ENCODE measurements at places on chromosomes 5 and 9.

DNA sequence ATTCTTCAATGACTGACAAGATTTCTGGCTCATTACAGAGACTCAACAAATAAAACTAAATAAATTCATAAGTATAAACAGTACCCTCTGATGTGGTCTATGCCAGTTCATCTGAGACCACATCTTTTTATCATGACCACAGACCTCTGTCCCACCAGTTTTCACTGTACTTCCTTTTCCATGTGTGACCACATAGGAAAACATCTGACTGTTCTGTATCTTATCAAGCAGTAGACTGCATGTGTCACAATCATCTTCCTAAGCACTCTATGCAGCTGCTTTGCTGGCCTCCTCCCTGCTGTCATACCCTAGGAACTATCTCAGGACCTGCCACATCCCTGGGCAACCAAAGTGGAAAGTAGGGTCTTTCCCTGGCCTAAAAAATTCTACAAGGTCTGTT lies 205.0 kb upstream of the ZNF462 start:
- DNase-seq = no peak

DNA sequence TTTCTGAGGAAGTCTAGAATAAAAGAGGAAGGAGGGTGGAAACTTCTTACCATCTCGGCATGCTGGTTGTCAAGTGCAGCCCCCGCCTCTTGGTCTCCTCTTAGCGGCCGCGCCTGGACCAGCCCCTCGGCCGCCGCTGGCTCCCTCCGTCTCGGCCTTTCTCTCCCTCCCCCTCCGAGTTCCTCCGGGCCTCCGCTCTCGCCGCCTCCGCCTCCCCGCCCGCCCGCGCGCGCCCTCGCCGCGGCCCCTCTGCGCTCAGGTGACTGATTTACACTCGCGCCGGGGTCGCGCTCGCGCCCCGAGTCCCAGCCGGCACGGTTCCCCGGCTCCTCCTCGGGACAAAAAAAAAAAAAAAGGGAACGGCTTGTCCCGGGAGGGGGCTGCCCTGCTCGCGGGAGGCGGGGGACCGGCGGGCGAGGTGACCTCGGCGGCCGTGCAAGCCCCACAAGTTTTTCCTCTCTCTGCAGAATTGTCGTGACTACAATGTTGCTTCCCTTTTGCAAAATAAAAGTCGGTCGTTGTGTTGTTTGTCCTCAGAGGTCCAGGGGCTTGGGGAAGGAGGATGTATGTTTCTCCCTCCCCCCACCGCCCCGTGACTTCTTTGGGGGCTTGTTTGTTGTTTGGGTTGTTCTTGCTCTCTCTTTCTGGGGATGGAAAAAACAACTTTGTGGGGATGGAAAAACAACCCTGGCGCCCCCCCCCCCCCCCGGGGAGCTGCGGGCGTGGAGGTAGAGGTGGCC lies at the start of gene BNC2:
Gene BNC2, minus strand, starts transcription at position 75 of the 740 bp plus-strand sequence. Its CDS starts 22 bp downstream, at position 53.
- DNase-seq = no peak

DNA sequence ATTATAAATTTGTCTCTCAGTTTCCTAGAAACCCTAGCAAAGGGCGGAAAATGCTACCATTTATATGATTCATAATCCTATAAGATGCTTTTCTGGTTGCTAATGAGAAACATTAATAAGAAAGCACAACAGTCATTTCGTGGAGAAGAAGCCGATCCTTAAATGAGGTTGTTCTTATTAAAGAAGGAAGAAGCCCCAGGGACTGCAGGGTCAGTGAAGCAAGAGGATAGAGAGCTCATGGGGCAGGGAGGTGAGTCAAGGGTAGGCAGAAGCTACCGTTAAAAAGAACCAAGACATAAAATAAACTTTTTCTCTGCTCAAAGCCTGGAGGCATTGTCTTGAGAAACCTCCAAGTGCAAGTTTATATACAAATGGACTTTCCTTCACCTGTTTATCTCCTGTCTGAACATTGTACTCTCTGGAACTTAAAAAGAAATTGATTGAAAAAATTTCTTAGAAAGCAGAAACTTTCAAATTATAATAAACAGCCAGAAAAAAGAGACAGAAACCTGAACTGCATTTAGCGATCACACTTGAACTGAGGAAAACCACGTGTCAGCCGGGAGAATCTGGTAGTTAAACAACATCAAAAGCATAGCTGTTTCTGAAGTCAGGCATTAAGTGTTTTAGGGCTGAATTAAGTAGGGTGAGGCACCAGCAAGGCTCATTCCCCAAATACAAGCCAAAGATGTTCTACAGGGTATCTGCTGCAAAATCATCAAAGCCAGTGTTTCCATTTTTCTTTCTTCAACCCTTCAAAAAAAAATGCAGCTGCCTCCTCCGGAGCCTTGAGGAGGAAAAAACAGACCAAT lies 21.9 kb downstream of the HTR4 start:
- no peak for DNase-seq

- no peak for DNase-seq
Measured at GRCh38 chr9:78213712-78214111, 22.2 kb upstream of the CEP78 start.

GRCh38 chr5:43268188-43268820 lies 44.9 kb downstream of the HMGCS1 start:
- DNase-seq = no peak

- DNase-seq = no peak
Measured at GRCh38 chr5:131375351-131375750, 111.5 kb downstream of the CDC42SE2 start.

DNA sequence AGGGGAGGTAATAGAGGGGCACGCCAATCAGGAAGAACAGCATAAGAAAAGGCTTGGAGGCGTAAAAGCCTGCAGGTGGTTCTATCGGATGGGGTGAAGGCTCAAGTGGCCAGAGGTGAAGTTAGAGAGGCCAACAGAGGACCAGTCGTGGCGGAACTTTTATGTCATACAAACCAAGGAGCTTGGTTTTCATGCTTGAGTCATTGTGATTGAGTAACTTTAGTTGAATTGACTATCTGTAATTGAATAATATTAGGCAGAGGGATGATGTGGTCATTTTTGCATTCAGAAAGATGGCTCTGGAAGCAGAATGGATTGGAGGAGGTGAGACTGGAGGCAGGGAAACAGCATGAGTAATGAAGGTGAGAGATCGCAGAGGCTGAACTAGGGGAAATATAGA lies 7.2 kb upstream of the SPINK4 start:
- DNase-seq = no peak

DNA sequence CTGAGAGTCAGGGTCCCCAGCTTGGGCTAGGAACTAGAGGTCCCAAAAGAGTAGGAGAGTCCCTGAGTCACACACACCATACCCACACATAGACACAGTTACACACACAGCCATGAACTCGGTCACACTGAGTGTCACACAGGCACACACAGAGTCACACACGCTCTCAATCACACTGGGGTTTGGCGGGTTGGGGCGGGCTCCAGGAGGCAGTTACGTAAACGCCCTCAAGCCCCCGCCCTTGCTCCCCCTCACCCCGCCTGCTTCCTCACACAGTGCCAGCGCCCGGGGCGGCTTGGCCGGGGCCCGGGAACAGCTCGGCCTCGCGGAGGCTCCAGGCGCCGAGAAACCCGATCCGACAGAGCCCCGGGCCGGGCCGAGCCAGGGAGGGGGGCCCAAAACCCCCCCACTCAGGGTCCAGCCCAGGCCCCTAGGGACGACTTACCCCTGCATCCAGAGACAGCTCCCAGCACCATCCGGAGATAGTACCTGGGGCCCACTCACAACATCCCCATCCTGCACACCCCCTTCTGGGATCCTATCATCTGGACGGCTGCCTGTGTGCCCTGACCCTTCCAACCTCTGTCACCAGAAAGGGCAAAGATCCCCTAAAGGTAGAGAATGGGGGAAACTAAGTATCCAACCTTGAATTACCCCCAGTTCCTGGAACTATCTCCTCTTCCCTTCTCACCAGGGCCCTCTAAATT lies 3.5 kb upstream of the CNTFR start:
- DNase-seq = no peak

DNA sequence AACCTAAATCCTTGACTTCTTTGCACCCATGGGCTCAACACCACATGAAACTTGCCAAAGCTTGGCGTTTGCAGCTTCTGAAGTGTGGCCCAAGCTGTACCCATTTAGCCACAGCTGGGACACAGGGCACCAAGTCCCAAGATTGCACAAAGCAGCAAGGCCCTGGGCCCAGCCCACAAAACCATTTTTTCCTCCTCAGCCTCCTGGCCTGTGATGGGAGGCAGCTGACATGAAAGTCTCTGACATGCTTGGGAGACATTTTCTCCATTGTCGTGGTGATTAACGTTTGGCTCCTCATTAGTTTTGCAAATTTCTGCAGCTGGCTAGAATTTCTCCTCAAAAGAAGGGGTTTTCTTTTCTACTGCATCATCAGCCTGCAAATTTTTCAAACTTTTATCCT lies 32.0 kb downstream of the ACTL7B start:
- DNase-seq = no peak

- DNase-seq = no peak
Measured at GRCh38 chr9:137783521-137783920, 94.1 kb upstream of the CACNA1B start.

DNA sequence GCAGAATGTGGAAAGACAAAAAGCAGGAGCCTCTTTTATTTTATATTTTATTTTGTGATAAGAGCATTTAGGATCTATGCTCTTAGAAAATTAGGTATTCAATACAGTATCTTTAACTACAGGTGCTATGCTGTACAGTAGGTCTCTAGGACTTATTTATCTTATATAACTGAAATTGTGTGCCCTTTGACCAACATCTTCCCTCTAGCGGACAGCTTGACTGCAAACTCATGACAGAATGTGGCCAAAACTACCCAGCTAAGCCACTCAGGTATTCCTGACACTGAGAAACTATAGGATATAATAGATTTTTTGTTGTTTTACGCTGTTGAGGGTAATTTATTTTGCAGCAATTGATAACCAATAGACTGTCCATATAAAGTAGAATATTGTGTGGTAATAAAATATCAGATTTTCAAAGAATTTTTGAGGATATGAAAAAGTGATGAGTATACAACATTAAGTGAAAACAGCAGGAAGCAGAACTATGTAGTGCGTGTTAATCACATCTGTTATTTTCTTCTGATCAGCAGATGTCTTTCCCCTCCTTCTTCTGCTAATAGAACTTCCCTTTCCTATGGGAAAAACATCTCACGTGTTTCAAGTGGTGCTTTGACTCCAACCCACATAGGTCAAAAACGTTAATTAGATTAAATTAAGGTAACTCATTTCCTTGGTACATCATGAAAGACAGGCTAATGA lies 69.9 kb upstream of the SELENOP start:
- DNase-seq = no peak

GRCh38 chr5:125232779-125233230 lies 486.4 kb upstream of the ZNF608 start:
- DNase-seq = no peak

DNA sequence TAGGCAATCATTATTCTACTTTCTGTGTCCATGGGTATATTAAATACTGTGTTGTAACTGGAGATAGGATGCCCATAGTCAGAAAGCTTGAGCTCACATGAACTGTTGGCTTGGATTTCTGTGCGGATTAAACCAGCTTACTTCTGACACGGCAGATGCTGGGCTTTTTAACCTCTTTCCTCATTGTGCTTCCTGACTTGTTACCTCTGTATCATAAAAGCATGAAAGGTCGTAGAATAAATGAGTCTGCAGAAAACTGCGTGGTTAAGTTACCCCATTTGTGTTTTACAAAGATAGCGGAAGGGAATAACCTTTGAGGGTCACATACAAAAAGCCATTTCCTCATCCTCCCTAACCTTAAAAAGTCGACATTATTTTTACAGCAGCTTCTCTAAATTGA lies 199.5 kb upstream of the DMRT1 start:
- DNase-seq = no peak

GRCh38 chr9:114316605-114317230 lies 6.2 kb upstream of the ORM1 start:
- no peak for DNase-seq

DNA sequence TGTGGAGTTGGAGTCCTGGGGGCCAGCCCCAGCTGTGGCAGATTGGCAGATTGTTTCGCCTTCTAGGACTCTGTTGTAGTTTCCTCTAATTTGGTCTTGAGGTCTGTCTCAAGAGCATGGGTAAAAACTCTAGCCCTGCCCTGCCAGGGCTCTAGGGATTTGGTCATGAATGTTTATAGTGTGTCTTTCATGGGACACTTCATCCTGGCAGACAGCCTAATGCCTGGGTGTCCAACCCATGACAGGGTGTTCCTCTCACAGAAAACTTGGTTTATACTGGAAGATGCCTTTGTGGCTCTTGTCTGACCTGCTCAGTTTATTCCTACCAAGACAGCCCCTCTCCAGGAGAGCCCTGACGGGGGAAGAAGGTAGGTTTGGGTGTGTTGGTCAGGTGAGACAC lies 45.5 kb downstream of the GALNT12 start:
- DNase-seq = no peak

DNA sequence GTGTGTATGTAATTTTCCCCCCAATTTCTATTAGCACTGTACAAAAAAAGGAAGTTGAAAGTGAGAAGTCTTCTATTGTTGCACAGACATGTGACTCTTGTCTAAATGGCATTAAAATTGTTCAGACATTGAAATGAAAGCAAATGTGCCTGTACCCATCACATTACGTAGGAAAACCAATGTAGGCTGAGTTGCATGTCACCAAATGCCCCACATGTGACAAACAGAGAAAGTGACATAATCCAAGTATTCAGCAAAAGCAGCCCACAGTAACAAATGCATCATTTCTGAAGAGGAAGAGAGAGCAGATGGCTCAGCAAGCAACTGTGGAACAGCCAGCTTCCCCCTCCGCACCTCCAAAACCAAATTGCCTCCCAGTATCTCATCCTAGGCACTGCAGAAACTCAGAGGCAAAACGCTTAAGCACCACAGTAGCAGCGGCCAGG lies 161.5 kb upstream of the NR4A3 start:
- DNase-seq = no peak

DNA sequence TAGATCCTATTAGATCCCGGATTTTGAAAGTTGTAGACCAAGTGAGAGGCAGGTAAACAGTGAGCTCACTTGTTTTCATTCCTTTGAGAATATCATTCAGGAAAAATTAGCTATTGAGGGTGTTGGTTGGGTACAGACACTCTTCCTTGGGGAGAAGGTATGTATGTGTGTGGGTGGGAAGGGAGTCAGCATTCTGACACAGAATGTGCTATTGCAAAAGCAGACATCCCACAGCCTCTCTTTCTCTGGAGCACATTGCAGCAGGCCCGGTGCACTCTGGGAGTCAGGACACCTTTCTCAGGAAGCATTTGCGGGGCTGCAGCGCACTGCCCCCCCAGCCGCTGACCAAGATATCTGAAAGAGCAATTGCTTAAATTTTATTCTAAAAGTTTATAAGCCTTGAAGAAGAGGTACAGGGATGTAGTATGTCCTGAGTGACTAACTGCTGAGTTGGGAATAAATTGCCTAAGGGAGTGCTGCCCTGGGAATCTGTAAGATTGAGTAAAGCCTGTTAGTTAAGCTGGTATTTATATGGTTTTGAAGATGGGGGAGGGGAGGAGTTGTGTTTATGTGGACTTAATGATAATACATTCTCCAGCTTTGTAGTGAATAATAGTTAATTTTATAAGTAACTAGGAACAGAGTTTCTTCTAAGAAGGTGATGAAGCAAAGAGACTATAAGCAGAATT lies 5.2 kb downstream of the TNFAIP8 start:
- no peak for DNase-seq

GRCh38 chr5:79876456-79876855 lies 114.6 kb downstream of the MTX3 start:
- no peak for DNase-seq

GRCh38 chr5:172827841-172828240 lies 6.2 kb upstream of the ERGIC1 start:
- no peak for DNase-seq

Data from SHP77 treated with DMSO at 0.1 percent for 48 hours (cell line).